ENCODE measurements at places on chromosomes 11 and 22.

DNA sequence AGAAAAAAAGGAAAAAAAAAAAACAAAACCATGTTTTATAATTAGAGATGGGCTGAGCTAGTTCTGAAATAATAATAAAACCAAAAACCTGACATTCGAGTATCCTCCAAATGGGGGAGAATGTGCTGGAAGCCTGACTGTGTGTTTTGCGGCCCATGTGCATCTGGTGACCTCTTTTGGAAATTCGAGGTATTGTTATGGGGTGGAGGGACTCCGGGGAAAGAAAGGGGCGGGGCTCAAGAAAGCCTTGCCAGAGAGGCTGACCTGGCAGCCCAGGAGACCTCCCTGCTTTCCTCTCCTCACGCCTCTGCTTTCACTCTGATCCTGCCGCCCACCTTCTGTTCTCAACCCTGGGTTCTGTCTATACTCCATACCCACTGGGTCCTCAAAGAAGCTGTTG lies 72.9 kb downstream of the CTTN start:
- DNase-seq, result peak; percentile 63

DNA sequence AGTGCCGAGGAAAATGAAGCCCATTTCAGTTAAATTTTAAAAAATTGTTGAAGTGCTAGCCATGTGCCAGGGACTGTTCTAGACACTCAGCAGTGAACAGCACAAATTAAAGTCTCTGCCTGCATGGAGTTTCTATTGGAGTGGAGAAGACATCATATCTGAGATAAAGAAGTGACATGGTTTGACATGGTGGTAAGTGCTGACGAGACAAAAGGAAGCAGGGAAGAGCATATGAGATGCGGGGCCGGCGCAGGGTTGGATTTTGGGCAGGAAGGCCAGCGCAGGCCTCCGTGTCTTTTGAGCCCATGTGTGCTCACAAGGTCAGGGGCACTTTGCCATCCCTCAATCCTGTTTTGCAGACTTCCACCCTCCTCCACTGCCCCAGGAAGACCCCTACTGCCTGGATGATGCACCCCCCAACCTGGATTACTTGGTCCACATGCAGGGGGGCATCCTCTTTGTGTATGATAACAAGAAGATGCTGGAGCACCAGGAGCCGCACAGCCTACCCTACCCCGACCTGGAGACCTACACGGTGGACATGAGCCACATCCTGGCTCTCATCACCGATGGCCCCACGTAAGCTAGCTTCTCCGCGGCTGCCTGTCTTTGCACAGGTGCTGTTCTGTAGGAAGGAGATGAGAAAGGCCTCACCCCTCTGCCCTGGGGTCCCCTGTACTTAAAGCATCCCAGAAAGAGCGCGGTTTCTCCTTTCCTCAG lies 29.6 kb downstream of the AMPD3 start:
- DNase-seq, result no peak

GRCh38 chr22:31953261-31953660 lies 8.9 kb downstream of the YWHAH start:
- no peak for DNase-seq

GRCh38 chr11:57054817-57055216 lies 66.1 kb downstream of the OR5AK2 start:
- DNase-seq, result no peak

DNA sequence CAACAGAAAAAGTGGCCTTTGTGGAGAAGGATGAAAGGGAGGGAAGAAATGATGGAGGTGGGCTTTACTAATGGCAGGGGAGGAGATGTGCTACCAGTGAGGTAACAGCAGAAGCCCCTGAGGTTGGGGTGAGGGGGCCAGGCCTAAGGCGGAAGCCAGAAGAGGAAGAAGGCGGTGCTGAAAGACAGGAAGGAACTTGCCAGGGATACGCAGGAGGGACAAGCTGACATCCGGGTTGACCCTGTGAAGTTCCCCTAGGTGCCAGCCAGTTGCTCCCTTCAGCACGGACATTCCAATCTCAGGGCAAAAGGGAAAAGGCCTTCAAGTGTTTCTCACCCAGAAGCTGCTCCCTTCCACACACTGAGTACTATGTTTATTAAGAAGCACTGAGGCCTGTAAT lies 2.3 kb upstream of the TIRAP start:
- no peak for DNase-seq

- DNase-seq, result no peak
These were observed 34.8 kb upstream of the TMEM135 start for GRCh38 chr11:87002918-87003317.

DNA sequence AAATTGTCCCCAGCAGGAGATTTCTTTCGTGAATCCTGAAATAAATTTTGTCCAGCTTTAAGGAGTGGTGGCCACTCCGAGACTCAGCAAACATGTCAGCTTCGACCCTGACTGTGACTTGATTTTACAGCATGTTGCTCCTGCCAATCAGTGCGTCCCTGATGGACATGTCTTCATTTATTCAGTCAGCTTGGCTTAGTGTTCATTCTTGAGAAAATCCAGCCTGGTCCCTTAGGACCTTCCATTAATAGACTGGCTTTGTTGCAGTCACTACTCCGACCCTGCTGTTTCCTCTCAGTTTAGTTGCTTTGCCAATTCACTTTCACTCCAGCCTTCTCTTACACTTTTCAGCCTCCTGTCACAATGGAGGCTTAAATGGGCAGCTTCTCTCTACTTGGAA lies 30.5 kb downstream of the TMPRSS5 start:
- no peak for DNase-seq

- no peak for DNase-seq
These were observed 23.9 kb upstream of the NECTIN1 start for GRCh38 chr11:119752946-119753345.
